ENCODE measurements at places on chromosomes 12 and 14.

DNA sequence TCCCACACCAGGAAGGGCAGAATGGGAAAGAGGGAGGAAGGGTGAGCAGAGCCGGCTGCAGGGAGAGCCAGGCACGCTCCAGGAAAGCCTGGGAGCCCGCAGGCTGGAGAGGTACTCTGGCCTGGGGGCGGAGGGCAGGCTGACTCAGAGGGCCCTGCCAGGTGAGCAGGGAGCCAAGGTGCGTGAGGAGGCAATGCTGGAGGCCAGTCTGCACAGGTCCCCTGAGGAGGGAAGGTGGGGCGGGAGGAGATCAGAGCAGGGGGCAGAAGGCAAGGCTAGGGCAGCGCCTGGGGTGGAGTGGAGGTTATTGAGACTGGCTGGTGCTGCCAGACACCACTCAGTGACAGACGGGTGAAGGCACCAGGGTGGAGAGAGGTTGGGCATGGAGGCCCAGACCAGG is 385.0 kb downstream of the BCL11B start:
- no peak for DNase-seq

DNA sequence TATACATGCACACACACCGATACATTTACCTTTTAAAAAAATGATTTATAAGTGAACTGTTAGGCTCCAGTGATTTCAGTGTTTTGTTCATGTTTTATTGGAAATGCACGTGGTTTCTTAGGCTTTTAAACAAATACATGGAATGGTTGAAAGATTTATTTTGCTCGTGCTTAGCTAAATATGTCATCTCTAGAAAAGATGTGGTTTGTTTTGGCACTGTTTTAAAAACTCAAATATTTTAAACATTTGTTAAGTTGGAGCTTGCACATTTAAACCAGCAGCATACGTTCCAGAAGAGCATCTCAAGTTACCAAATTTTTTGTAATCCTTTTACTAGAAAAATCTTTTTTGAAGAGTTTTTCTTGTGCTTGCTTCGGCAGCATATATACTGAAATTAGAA is 44.5 kb downstream of the FOXA1 start:
- DNase-seq: peak; percentile 45

- DNase-seq: no peak
Measured at GRCh38 chr12:131901431-131902331, 7.3 kb downstream of the ULK1 start.

DNA sequence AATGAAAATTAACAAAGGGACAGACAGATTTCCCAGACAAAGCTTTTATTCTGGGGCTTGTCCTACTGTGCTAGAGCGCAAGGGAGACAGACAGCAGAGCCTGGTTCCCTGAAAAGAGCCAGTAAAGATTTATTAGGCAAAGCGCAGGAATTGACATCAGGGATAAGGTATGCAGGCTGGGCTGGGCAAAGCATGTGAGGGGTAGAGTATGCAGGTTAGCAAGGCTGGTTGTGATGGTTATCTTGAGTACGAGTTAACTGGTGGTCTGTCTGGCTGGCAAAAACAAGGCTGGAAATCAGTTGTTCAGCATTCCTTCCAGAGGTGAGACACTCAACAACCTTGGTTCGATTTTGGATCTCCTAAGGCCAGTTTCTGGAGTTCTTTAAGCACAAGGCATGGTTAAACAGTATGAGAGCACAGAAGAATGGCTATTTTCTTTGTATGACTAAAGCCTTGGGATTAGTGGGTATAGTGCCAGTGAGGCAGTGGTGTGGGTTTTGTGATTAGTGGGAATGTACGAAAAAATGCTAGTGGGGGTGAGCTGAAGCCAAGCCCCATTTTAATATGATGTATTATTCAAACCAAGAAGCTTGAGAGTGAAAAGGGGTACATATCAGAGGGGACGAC is 30.9 kb downstream of the BTBD7 start:
- no peak for DNase-seq

GRCh38 chr14:101808894-101809670 is 47.6 kb downstream of the PPP2R5C start:
- no peak for DNase-seq
